ENCODE measurements at places on chromosomes 2 and 18.

DNA sequence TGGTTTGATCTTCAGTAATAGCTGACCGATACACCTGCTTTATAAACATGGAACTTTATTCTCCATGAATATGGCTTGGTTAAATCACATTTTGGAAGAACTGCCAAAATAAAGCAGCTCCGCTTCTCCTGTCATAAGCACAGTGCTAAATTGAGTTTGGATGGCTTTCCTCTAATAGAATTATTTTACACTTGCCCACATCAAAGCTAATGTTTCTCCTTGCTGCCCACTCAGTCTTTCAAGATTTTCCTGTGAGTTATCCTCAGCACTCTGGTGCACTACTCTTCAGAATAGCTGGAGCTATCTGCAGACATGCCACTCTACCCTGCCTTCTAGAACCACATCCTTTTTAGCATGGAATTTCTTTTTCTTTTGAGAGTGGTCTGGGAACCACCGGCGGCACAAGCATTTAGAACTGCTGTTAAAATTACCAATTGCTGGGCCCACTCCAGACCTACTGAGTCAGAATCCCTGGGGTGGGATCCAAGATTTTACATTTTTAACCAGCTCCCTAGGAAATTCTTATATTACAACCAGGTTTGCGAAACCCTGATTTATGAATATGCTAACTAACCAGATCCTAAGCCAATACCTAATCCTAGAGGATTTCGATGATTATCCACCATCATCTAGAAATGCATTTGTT is 283.3 kb downstream of the AFF3 start:
- no peak for DNase-seq

DNA sequence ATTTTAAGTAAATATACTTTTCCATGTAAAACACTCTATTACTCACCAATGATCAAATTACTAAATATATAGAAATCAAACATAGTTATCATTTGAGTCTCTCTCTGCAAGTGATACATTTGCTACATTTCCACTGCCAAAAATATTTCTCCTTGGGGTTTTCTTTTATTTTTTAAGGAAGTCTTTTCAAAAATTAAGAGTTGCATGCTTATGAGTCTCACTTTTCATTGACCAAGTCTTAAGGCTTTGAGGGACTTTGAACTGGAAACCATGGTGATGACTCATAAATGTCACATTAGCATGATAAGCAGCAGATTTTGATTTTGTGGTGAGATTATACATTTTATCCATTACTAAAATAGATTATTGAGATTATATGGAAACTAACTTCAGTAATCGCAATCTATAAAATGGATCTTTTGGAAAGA is 152.9 kb downstream of the FAM124B start:
- no peak for DNase-seq

DNA sequence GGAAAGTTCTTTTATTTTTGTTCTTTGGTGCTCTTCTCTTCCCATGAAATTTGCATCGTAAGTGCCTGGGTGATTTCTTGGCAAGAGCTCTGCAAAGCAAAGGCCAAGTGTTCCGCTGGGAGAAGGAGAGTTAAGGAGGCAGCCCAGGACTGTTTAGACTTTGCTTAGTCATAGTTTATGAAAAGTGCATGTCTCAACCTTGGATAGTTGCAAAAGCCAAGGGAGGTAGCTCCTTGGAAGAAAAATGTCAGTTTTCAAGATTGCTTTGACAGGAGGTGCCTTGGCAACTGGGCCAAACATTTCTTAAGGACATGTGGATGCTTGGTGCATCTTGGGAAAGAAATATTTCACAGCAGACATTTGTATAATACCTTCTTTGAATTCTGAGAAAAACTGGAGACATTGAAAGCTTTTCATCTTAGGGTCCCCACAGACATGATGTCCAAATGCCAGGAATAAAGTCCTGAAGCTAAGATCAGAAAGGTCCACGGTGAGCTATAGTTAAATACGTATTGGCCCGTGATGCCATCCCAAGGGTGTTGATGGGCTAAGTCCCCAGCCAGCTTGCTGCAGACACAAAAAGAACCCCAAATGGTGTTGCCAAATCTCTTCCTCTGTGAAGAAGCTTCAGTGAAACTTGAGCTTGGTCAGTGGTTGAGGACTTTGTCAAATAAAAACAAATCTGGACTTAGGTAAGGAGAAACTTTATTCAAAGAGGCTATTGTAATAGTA is 96.3 kb upstream of the THUMPD2 start:
- DNase-seq: no peak

- DNase-seq: no peak
Measured at GRCh38 chr18:5546660-5547059, 2.9 kb upstream of the EPB41L3 start.

DNA sequence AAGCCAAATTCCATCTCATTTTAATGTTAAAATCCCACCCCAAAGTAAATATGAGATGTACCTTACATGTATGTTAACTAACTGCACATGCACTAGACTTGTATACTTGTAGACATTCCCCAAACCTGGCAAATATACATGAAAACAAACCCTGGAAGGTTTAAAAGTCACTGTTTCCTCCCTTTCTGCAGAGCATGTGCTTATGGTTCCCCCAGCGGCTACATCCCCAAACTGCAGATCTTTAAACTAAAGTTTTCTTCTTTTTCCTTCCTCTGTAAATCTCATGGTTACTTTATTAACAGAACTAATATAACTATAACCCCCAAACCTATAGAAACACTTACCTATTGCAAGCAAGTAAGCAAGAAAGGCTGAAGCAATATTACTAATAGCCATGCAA is 731.5 kb downstream of the LRP1B start:
- DNase-seq: no peak

DNA sequence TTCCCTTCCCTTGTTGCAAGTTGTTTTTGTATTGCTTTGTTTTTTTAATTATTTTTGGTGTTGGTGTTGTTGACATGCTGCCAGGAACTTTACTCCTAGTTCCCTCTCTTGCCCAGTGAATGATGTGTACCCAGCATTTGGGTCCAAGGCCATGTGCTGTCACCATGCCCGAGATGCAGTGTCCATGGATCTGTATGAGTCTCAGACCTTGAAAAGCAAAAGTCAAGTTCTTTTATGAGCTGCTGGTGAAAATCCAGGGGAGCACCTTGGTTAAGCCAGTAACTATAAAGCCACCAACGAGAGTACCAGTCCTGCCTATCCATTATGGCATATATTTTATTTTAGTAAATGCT is 236.4 kb downstream of the BCL11A start:
- no peak for DNase-seq

DNA sequence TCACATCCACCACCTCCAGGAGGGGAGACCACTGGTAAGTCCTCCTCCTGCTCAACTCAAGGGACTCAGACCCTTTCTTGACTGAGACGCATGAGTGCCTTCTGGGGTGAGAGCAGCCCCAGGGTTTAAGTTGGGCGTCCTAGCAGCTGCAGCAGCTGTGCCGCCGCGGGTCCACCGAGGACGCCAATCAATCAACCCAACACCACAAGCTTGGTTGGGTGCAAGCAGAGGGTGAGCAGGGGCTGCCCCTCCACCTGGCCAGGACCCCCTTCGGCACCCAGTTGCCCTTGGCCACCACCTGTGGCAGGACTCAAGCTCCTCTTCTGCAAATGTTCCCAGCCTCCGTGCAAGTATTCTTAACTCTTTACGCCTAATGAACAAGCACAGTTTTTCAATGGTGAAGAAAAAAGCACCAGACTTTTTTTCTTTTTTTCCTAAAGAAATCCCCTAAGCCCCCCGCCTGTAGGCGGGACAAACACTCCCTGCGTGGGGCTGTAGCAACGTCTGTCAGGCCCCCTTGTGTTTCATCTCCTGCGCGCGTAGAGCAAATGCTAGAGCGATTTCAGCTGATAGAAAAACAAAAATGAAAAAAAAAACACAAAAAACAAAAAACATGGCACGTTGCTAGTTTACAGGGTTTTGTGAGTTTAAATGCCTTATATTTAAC is 197.1 kb downstream of the LOXHD1 start:
- DNase-seq: no peak

All from stimulated activated CD4-positive, alpha-beta T cell treated with anti-CD3 and anti-CD28 coated beads, Interleukin-4, amount 100 ng/mL, for 48 hours (primary cell).